Midbrain (tissue), 1 donor: ENCODE measurements at places on chromosomes 11 and 22.
A peak's percentile ranks its signal among the peaks of the same experiment; 100 is the strongest.

- DNase-seq, result peak; percentile 94
Observed at GRCh38 chr22:31661851-31662667, at the start of gene PISD. TSS of gene PISD (minus strand) at chr22:31662215. CDS start at chr22:31662208, 7 bp downstream.

DNA sequence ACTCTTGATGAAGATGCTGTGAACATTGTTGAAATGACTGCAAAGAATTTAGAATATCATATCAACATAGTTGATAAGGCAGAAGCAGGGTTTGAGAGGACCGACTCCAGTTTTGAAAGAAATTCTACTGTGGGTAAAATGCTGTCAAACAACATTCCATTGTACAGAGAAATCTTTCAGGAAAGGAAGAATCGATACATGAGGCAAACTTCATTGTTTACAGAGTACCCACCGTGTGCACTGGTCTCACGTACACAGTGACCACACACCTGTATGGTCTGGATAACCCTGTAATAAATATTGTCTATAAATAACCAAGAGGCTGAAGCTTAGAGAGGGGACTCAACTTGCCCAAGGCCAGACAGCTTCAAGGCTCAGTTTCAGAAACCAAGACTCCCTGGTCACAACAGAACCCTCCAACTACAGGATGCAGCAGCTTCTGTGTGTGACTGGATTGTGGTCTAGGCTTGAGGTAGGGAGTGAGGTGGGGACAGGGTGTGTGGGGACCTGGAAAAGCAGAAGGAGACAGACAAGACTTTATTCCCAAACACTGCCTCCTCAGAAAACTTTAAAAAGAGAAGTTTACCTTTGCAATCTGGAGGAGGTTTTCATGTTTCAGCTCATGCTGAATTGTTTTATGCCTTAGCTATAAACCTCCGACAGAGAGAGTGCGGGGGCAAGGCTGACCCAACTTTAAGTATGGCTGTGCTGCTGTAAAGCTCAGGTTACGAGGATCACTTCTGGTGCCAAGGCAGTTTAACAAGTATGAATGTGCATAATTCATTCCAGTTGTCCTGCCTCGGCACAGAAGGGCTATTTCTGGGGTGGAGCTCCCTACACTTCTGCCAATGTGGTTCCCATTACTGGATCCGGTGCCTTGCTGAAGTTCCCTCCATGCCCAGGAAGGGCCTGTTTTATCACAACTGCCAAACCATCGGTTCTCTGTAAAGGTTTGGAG, 372.6 kb upstream of the NARS2 start:
- no peak for DNase-seq

- no peak for DNase-seq
Observed at GRCh38 chr11:8698917-8699441, 16.4 kb downstream of the RPL27A start.

GRCh38 chr22:27179161-27179560, 521.8 kb downstream of the MIAT start:
- no peak for DNase-seq

DNA sequence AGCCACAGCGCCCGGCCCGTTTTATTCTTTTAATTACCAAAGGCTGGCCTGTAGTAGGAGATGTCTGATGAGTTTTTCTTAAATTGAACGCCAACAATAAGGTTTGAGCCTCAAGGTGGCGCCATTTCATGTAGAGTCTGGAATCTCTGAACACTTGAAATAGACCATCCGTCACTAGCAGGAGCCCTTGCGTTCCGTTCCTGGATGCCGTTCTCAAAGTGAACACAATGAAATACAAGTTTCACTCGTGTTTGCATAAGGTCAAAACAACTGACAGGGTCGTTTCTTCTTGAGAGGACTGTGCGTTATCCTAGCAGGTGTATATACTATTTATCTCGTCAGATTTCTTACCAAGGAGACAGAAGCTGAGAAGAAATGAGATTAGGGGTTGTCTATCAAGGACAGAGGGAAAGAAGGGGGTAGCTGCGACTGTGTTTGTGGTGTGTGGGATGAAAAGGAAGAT, 18.7 kb upstream of the SCGB1D1 start:
- DNase-seq, result peak; percentile 90

GRCh38 chr22:22515890-22516289, 4.2 kb downstream of the ZNF280A start:
- DNase-seq, result no peak

DNA sequence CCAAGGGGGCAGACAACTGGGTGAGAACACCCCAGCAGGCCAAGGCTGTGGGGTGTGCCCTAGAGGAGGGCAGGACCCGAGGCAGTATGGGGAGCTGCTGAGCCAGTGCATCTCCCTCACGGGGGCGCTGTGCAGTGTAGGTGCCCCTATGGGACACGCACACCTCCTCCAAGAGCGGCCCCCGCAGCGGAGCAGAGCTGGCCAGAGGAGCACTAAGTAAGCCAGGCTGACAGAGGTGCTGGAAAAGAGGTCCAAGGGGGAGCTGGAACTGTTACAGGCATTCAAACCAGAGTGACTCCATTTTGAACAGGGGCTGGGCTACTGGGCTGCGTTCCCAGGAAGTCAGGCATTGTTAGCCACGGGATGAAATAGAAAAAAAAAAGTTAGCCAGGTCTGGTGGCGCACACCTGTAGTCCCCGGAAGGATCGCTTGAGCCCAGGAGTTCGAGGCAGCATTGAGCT, 41.8 kb downstream of the TST start:
- DNase-seq, result peak; percentile 24
